Left cardiac atrium (tissue), 4 donors: ENCODE measurements at places on chromosomes 5 and 9.

GRCh38 chr5:132459031-132459982 is 31.3 kb downstream of the IRF1 start:
- DNase-seq, result no peak

DNA sequence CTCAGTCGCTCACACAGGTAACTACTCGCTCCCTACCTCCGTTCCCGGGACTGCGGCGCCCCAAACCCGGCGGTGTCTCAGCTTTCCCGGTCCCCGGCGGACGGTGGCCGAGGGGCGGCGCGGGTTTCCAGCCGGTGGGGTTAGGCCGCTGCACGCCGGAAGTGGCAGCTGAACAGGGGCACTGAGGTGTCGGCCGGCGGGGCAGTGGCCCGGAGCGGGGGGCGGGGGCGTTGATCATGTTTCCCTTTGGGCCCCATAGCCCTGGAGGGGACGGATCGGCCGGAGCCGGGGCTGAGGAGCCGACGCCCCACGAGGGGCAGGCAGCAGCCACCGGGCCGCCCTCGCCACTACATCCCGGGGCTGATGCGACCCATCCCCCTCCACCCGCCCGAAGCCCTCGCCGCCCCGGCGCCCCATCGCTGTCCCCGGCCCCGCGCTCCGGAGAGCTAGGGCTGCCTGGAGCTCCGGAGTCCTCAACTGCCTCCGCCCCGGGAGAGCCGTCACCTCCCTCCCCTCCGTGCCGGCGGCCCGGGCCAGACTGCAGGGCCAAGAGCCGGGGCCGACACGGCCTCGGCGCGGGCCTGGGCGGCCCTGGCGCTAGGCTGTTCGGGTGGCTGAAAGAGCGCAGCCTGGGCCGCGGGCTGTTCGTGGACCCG is at the start of gene DCAF10:
TSS of gene DCAF10 (plus strand) at position 167 of the 656 bp plus-strand sequence. CDS start at position 237, 70 bp downstream.
- DNase-seq, result peak; percentile 88

DNA sequence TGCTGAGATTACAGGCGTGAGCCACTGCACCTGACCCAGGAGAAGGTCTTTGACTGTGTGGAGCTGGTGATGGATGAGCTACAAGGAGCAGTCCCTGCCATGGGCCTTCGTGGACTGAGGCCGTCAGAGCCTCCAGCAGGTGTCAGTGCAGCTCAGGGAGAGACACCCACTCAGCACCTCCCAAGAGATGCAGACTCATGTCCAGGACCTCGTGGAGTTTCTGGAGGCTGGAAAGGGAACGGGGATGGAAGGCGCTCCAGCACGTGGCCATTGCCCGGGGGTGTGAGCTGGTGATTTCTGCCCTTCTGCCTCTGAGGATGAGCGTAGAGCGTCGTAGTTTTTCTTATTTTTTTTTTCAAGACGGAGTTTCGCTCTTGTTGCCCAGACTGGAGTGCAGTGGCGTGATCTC is 9.5 kb downstream of the TOR4A start:
- peak; percentile 42 for DNase-seq

DNA sequence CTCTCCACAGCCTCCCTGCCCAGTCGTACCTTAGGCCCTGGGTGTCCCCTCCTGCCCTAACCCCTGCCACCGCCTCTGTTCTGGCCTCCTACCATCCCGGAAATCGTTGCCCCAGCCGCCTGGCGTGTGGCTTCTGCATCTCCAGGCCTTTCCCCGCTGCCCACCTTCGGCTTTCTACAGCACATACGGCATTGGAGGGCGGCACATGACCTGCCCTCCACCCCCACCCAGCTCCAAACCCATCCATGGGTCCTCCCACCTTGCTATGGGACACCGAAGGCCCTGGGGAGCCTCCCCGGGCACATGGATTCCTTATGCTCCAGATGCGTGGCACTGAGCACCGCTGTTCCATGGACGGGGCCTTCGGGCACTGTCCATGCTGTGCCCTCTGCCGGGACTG is 32.0 kb downstream of the FGF18 start:
- no peak for DNase-seq

GRCh38 chr5:141431286-141431685 is 979 bp downstream of the PCDHGA12 start:
- DNase-seq, result no peak
